ENCODE measurements at places on chromosomes 2 and 18. TPM values are rescaled to one million over a fixed set of nuclear protein-coding genes. Genes with fewer than 3 reads are reported as not detected.

The IL1R1 gene
- 12.9 TPM for total RNA-seq

The PROM2 gene
- total RNA-seq, result 3.4 TPM

The PLGLB2 gene
- 1.2 TPM for total RNA-seq

The SLC4A5 gene
- 1.2 TPM for total RNA-seq

The SATB2 gene
- total RNA-seq, result 5.5 TPM

The TRIM43 gene
- not detected for total RNA-seq

The RUFY4 gene
- total RNA-seq, result not detected

The MC5R gene
- total RNA-seq, result not detected

The ASIC4 gene
- not detected for total RNA-seq

The METTL8 gene
- total RNA-seq, result 26.6 TPM

- DNase-seq, result no peak
These were observed 88.9 kb downstream of the MOGAT1 start for GRCh38 chr2:222760301-222760897.

DNA sequence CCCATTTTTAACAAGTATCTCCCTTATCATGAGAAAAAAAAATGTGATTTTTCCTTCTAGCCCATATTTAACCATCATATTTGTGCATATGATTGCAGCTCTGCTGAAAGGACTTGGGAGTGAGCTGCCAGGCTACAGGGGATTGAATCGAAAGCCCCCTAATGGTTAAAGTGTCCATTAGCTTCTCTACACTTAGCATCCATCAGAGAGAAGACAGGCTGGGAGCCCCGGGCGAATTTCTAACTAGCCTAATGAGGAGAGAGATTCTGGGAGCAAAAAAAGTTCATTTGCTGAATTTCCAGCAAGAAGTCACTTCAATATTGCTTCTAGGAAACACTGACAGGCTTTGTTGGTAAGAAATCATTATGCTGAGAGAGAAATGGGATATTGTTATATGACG lies 848.8 kb downstream of the TDRD15 start:
- DNase-seq, result no peak

DNA sequence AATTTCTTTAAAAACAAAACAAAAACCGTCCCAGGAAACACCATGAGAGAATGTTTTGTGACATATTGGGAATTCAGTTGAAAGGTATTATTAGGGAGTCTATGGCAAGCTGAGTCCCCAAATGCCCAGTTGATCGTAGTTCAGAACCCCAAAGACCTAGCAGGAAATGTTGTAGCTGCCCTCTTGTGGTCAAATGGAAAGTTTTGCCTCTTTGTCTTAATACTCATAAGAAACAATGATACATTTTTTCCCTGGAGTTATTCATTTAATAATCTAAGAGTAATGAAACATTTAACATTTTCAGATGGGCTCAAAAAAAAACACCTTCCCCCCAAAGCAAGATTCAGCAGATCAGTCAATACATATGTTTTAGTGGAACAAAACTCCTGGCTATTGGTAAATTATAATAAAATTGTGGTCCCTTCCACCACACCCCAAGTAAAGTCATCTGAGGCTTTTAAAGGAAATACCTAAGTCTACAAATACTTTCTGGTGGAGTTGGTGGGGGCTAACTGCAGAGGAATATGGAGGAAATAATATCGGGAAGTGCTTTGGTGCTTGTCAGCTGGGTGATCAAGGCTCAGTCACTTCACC lies 37.8 kb upstream of the EFEMP1 start:
- DNase-seq, result no peak

DNA sequence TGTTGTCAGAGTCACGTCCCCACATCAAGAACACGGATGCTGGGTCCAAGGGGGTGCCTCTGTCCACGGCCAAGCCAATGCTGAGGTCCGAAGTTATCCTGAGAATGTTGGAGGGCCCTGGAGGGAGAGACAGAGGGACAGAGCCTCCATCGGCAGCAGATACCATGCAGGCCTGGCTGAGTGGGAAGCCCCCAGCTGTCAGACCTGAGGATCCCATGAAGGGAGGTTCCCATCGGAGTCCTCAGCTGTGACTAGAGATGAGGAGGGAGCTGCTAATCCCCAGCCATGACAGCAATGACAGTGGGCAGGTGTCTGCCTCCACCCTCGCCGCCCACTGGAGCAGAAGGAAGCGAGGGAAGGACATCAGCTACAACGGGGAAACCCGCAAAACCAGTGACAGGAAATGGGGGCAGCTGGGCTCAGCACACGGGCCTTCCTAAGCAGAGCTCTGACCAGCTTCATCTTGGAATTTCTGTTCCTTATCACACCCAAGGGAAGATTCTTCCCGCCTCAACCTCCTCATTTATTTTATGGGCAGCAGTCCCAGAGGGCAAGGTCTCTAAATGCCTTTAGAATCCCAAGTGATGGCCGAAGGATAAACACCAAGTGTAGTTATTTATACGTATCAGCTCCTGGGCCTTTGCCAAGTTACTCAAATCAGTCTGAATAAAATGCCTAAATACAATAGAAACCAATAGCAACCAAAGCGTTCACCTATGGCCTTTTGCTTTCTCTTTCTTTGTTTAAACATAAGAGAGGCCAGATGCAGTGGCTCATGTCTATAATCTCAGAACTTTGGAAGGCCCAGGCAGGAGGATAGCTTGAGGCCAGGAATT lies 32.2 kb downstream of the FAM178B start:
- no peak for DNase-seq

DNA sequence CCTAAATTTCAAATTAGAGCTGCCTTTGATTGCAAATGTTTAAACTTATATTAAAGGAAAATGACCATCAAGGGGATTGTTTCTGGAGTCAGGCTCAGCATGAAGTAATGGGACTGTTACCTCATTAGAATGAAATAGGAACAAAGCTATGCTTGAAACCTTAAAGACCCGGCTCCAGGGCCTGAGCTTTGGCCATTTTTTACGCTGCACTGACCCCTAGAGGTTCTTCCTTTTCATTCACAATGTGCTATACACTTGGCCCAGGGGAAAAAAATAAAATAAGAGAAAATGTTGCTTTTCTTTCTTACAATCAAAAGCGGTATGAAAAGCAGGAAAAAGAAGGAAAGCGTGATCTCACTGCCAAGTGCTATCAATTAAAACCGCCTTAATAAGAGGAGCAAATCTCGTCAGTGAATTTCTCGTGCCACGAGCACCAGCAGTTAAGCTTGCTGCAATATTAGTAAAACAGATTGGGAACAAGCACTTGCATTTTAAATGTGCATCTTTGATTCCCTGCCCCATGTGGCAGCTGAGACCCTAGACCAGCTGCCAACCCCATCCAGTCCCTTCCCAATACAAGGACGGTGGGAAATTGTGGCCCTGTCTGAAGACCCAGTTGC lies 96.6 kb downstream of the MBD2 start:
- DNase-seq, result no peak

DNA sequence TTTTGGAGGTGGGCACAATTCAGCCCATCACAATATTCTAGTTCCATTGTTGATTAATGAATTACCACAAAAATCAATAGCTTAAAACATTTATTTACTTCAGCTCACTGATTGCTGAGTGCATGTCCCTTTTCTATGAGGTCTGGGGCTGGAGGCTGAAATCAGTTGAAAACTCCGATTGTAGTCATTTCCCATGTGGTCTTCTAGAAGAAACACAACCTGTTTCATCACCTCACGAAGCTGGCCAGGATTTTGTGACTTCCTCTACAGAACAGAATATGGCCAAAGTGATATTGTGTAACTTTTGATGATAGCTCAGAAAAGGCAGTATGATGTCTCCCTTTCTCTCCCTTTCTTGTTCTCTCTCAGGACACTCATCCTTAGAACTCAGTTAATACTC lies 44.1 kb upstream of the CYRIA start:
- no peak for DNase-seq

- DNase-seq, result no peak
These were observed 4.3 kb downstream of the SLC39A6 start for GRCh38 chr18:36124841-36125240.

- no peak for DNase-seq
These were observed 1.7 kb upstream of the GATA6 start for GRCh38 chr18:22167471-22168241.

GRCh38 chr2:191690327-191690726 lies 12.4 kb downstream of the NABP1 start:
- no peak for DNase-seq

- DNase-seq, result no peak
These were observed 523.1 kb upstream of the HS6ST1 start for GRCh38 chr2:128841803-128842202.

- no peak for DNase-seq
These were observed 10.0 kb upstream of the THADA start for GRCh38 chr2:43605851-43606250.

DNA sequence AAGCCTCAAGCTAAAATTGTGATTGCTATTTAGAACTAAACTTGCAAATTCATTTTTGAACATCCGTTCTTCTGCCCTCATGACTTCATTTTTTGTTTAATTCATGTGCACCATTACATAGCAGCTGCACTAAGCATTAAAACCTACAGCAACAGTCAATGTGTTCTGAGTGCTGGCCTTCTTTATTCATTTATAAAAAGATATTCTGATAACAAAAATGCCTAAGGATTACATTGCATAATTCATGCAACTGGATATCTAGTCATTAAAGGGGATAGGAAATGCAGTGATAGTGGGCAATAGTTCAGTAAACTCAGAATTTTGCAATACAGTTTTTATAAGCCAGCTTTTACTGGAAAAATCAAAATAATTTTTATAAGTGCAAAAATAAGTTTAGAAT lies 294.4 kb upstream of the EPC2 start:
- DNase-seq, result no peak

GRCh38 chr2:78999406-78999805 lies 26.1 kb upstream of the REG3G start:
- no peak for DNase-seq

GRCh38 chr2:8346706-8347430 lies 335.0 kb upstream of the ID2 start:
- no peak for DNase-seq

GRCh38 chr2:119263656-119264055 lies 40.0 kb downstream of the STEAP3 start:
- DNase-seq, result no peak

GRCh38 chr2:219676586-219676985 lies 49.2 kb downstream of the SLC4A3 start:
- DNase-seq, result no peak

DNA sequence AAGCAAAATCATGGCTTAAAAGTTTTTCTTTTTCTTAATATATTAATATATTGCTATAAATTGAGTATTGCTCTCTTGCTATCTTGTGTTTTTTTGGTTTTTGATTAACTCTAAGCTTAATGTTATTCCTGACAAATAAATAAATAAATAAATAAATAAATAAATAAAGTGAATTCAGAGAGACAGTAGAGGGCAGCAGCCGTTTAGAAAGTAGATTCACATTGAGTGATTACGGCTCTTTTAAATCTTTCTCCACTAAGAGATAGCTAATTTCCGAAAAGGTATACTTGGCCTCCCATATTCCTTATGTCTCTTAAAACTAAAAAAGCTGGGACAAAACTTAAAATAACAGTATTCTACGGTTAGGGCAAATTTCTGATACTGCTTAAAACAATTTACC lies 34.3 kb downstream of the MSH2 start:
- DNase-seq, result no peak

DNA sequence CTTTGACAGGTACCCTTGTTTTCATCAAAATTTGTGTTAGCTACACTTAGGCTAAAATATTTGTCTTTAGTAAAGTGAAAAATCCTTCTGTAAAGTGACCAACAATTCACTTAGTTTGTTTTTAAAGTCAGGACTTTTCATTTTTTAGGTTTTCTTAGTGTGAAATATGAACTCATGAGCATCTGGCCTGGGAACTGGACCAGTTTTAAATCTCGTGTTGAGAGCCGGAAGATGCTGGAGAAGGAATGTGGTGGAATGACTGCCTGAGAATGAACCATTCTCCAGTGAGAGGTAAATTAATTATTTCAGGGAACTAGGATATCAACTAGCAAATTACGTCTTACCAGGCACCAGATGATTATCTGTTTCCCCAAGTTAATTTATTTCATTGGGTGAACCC lies 305.7 kb downstream of the AGPS start:
- no peak for DNase-seq

- DNase-seq, result no peak
These were observed 235.9 kb upstream of the BOD1L2 start for GRCh38 chr18:56910967-56911366.

DNA sequence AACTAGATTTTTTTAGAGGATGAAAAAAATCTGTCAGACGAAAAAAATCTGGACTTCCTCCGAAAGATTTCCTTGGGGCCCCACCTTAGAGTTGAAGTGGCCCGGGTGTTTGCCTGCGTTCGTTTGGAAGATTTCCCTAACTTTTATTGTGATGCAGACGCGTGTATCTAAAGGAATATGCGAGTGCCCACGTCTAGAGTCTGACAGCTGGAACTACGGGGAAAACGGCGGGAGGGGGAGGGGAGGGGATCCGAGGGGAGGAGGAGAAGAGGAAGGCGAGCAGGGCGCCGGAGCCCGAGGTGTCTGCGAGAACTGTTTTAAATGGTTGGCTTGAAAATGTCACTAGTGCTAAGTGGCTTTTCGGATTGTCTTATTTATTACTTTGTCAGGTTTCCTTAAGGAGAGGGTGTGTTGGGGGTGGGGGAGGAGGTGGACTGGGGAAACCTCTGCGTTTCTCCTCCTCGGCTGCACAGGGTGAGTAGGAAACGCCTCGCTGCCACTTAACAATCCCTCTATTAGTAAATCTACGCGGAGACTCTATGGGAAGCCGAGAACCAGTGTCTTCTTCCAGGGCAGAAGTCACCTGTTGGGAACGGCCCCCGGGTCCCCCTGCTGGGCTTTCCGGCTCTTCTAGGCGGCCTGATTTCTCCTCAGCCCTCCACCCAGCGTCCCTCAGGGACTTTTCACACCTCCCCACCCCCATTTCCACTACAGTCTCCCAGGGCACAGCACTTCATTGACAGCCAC lies 2.4 kb upstream of the SP9 start:
- no peak for DNase-seq

- no peak for DNase-seq
These were observed 190.7 kb downstream of the GBX2 start for GRCh38 chr2:235977445-235977844.

DNA sequence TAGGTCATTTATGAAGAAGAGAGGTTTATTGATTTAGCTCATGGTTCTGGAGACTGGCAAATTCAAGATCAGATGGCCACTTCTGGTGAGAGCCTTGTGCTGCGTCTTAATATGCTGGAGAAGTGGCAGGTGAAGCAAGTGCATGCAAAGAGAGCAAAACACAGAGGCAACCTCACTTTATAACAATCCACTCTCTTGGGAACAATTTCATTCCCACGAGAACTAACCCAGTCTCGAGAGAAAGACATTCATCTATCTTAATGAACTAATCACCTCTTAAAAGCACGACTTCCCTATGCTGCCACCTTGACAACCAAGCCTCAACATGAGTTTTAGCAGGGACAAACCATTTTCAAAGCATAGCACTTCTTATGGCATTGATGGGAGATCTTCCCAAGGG lies 186.5 kb upstream of the RASGRP3 start:
- DNase-seq, result no peak

- no peak for DNase-seq
These were observed at the start of gene IL36A for GRCh38 chr2:113005030-113005509. Gene IL36A (plus strand): TSS chr2:113005459. CDS start chr2:113005872, 413 bp downstream.

- no peak for DNase-seq
These were observed 111.1 kb downstream of the ZNF532 start for GRCh38 chr18:58975781-58976180.

DNA sequence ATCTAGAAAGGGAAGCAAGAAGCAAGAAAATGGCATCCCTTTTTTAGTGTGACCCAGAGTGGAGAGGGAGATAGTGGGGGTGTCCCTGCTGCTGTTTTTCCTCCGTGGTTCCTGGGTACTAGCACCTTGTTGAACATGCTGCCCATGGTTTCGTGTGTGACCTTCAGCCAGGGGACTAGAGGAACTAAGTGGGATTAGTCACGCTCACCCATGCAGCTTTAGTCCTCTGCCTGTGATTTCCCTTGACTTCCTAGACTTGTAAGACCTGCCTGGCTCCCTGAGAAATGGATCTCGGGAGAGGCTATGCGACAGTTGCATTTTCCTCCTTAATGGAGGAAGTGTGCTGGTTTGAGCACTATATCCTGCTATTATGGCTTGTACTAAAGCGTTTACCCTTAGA lies 471.4 kb downstream of the DCDC2C start:
- no peak for DNase-seq

All from kidney epithelial cell (primary cell).